Large intestine (tissue), 12 donors: ENCODE measurements at places on chromosomes 11 and 22. TPM values are rescaled to one million over a fixed set of nuclear protein-coding genes. Genes with fewer than 3 reads are reported as not detected.

- no peak for DNase-seq
- H3K4me1 ChIP-seq = no peaks in the 10 kb centered on the region
- no peak overlapping the region for H3K27ac ChIP-seq
- H3K27me3 ChIP-seq = no peaks in the 10 kb centered on the region
- no peaks in the 10 kb centered on the region for H3K36me3 ChIP-seq
- H3K4me3 ChIP-seq = no peak overlapping the region
These were observed 471.1 kb downstream of the TBC1D22A start for GRCh38 chr22:47233316-47234243.

GRCh38 chr11:126874276-126874675 lies 126.3 kb downstream of the KIRREL3 start:
- H3K36me3 ChIP-seq = no peaks in the 10 kb centered on the region
- no peak overlapping the region for H3K27ac ChIP-seq
- no peaks in the 10 kb centered on the region for H3K27me3 ChIP-seq
- DNase-seq = no peak

GRCh38 chr11:27011560-27012233 lies 17.8 kb downstream of the FIBIN start:
- no peak overlapping the region for H3K4me3 ChIP-seq
- no peak overlapping the region for H3K27ac ChIP-seq
- DNase-seq = no peak

DNA sequence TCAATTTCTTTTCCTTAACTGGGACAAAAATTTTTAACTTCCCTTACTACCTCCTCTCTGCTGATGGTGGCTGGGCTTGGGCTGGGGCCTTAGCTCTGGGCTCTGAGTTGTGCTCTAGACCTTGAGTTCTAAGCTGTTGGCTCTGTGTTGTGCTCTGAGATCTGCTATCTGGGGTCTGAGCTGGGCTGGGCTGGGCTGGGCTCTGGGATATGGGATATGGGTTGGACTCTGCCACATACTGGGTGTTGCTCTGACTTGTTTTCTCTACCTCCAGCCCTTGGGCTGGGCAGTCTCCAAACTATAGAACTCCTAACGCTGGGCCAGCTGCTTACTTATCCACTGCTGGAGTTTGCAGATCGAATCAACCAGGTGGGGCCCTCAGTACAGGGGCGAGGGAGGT lies 41.9 kb downstream of the DNHD1 start:
- DNase-seq = no peak
- no peaks in the 10 kb centered on the region for H3K27me3 ChIP-seq
- no peak overlapping the region for H3K27ac ChIP-seq
- no peak overlapping the region for H3K4me3 ChIP-seq
- H3K4me1 ChIP-seq = no peaks in the 10 kb centered on the region

The TMEM132A gene
- polyA plus RNA-seq = 19.6 TPM
